ENCODE measurements at places on chromosomes 11 and 22.

DNA sequence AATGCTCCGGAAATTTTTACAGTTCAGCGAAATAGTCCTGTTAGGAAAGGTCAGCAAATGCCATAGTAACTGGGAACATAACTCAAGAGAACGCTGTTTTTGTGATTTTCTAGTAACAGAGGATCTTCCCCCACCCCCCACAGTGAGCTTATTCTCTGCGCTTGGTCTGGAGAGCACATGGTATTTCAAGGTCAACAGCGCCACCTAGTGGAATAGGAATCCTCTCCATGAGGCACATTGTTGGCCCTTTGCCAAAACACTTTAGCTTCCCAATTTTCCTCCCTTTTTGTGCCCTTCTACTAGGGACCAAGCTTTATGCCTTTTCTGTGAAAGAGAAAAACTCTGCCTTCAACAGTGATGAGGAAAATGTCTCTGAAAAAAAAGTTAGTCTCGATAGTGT is 13.2 kb upstream of the OR4C12 start:
- no peak for DNase-seq

DNA sequence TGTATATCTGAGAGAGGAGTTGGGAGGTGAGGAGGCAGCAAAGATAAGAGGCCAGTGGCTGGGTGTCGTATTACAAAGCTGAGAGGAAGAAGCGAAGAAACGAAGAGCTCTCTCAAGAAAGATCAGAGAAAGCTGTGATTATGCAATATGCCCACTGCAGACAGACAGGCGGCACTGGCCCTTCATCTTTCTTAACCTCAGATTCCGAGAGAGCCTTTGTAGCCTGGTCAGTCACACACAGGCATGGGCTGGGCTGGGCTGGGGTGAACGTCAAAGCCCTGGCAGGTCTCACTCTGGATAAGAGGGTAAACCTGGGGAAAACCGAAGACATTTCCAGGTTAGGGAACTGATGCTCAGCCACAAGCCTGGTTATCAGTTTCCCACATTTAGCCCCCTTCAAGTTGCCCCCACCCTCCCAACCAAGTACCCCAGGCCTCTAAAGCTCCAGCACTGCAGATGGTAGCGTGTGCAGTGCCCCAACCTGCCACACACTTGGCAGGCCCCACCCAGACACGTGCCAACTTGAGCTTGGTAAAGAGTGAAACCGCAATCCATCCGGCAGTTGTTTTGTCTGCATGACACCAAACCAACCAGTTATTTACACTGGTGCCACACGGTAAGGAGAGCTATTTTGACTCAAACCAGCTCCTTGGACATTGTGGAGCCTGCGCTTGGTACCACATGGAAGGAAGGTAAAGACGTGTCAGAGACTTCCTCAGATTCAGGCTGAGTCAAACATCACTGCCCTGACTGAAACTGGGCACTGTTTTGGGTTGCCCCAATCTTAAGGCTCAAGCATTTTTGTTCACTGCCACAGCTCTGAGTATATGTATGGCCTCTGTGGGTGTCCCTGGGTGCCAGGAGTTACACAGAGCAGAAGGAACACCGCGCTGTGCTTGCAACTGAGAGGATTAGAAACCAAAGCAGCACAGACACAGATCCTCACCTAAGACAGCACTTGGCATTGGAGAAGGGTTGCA is 135.9 kb downstream of the FDX1 start:
- no peak for DNase-seq

- no peak for DNase-seq
Measured at GRCh38 chr22:19890502-19891316, 36.0 kb upstream of the GNB1L start.

DNA sequence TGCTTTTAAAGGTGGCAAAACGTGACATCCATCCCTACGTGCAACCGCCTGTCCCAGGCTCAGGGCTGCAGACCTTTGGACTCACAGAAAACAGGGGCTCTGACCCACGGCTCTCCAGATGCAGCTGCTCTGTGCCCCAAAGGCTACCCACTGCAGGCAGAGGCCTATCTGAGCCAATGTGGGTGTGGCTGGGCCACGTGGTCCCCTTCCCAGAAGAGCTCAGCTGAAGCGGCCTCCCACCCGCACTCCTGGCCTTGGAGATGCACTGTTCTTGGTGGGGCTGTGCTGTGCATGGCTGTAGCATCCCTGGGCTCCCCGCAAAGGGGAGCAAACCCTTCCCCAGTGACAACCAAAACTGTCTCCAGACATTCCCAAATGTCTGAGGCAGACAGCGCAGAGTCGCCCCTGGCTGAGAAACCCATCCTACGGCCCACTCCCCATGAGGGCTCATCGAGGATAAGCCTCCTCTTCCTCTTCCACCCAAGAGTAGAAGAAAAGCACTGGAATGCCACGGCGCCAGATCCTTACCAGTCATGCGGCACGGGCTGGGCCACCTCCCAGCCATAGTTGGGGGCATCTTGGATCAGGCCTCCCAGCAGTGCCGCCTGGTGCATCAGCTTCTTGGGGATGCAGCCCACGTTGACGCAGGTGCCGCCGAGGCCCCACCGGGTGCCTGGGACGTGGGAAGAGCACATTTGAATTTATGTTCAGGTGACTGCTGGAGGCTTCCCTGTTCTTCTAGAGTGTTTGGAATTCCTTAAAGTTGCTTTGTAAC is 23.1 kb upstream of the COMT start:
- no peak for DNase-seq

GRCh38 chr11:132293586-132293985 is 923.2 kb downstream of the NTM start:
- DNase-seq: no peak

GRCh38 chr11:11979488-11980117 is 28.8 kb downstream of the DKK3 start:
- DNase-seq: no peak

- no peak for DNase-seq
Measured at GRCh38 chr22:46274381-46274780, 6.6 kb downstream of the TTC38 start.

DNA sequence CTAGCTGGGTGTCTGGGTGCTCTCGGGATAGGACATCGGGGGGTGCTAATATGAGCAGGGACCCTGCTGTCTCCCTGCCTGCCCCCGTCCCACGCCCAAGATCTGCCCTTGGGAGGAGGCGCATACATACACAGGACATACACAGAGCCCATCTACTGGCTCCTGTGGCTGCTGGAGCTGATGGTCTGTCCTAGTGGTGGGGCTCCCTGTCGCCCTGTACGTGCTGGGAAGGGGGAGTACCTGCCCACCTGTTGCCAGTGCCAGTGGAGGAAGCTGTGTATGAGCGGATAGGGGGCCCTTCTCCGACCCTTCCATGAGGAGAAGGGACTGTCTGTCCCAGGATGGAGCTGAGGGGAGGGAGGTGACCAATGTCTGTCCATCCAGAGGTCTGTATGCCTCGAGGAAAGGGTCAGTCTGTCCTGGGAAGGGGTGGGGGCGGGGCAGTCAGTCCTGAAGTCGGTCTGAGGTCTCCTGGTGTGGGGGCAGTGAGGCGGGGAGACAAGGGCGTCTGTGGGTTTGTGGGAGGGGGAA is 952 bp downstream of the TBC1D10A start:
- no peak for DNase-seq

- no peak for DNase-seq
Measured at GRCh38 chr11:72681226-72682153, 7.3 kb upstream of the PDE2A start.

GRCh38 chr11:121795174-121795573 is 320.8 kb downstream of the BLID start:
- DNase-seq: no peak

DNA sequence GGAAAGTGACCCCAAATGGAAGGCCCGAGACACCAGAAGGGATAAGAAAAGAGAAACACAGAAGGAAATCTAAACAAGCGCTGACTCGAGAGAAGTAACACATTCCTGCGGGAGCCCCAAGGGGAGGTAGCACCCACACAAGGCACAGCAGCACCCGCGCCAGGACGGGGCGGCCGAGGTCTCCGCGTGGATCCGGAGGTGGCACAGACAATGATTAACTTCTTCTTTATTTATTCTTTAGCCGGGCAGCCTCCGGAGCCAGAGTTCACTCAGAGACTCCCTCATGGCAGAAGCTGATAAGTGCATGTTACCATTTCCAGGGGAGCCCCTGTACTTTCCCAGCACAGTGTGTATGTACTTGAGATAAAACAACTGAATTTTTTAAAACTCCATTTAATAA is 5.1 kb downstream of the TOLLIP start:
- no peak for DNase-seq

GRCh38 chr11:8617063-8617462 is 23.0 kb upstream of the STK33 start:
- DNase-seq: no peak

DNA sequence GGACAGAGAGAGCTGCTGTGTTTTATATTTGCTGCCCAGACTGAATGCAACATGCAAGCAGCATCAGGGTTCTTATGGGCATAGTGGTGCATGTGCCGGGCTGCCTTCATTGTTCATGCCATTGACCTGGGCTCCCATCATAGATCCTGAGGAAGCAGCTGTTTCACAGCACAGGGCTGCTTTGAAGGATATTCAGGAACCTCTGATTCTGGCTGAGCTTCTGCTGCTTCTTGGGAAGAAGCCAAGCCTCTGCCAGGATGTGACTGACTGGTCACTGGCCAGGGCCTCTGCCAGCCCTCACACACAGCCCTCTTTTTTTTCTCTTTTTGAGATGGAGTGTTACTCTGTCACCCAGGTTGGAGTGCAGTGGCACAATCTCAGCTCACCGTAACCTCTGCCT is 43.3 kb downstream of the CYB5R2 start:
- DNase-seq: no peak

DNA sequence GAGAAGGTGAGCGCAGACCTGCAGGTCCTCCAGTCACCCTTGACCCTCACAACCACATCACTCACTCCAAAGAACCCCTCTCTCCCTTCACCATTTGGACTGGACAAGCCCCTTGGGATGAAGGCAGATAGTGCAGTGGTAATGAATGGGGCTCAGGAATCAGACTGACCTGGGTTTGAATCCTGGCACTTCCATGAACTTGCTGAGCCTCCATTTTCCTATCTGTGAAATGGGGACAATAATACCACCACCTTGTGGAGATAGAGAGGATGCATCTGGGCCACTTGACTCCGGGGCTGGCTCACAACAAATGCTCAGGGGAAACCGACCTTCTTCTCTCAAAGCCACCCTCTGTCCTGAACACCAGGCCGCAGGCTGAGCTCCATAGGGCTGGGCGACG is 178.1 kb downstream of the ST3GAL4 start:
- DNase-seq: no peak

DNA sequence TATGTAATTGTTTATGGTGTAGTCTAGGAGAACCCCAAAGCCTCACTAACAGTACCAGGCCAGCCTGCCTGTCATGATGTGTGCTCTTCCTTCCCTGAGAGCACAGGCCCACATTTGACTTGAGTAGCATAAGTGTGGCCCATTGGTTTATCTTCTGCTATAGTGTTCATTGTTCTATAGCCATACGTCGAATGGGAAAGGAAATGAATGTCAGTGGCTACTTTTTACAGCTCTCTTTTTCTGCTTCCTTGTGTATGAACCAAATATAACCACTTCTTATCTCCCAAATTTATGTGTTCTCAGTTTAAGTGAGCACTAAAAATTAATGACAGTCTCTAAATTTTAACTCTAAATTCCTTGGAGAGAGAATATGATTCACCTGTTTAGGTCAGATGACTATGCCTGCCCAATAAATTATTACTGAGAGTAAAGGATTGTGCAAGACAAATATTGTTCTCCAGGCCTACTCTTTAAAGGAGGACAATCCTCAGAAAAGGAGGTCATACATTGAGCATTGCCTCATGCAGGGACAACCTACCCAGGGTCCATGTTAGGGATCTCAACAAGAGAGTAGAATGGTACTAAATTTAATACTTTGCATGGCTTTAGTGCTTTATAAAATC is 222.9 kb upstream of the ARHGAP20 start:
- DNase-seq: no peak

DNA sequence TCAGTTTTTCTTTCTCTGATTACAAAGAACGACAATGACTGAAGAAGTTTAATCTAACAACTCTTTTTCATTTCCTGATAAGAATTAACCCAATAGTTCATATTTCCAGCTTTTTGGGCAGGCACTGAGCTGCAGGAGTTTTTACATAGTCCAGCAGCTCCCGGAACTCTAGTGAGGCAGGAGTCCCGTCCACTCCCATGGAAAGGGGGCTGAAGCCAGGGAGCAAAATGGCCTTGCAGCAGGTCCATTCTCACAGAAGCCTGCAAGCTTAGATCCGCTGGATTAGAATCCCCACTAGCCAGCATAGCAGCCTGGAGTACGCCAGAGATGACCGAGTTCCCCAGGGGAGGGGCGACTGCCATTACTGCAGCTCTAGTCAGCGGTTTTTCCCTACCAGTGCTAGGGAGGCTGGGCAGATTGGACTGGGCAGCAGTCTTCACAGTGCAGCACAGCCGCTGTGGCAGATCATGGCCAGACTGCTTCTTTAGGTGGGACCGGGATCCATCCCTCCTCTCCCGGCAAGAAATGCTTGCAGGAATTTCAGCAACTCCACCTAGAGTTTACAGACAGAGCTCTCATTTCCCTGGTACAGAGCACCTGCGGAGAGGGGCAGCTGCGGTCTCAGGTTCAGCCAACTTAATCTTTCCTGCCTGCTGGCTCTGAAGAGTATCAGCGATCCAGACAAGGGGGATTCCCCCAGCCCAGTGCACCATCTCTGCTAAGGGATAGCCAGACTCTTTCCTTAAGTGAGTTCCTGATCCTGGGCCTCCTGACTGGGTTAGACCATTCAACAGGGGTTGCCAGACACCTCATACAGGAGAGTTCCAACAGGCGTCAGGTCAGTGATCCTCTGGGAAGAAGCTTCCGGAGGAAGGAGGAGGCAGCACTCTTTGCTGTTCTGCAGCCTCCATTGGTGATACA is 742 bp upstream of the CASP4 start:
- no peak for DNase-seq

- DNase-seq: no peak
Measured at GRCh38 chr22:17672417-17672991, 33.9 kb downstream of the BCL2L13 start.

DNA sequence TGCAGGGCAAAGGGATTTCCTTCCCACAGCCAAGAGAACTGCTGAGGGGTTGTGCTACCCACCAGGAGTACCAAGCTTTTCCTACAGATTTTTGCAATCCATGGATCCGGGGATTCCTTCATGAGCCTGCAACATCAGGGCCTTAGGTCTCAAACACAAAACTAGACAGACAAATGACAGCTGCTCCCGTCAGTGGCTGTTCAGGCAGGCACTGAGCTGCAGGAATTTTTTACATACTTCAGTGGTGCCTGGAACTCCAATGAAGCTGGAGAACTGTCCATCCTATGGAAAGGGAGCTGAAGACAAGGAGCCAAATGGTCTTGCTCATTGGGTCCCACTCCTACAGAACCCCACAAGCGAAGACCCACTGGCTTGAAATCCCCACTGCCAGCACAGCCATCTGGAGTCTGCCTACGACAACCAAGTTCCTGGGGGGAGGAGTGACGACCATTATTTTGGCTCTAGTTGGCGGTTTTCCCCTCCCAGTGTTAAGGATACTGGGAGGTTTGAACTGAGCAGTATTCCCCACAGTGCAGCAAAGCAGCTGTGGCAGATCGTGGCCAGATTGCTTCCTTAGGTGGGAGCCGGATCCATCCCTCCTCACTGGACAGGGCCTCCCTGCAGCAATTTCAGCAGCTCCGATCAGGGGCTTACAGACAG is 157.7 kb upstream of the TMEM45B start:
- no peak for DNase-seq

GRCh38 chr22:45638834-45639746 is 32.5 kb upstream of the ATXN10 start:
- DNase-seq: peak; percentile 48

- no peak for DNase-seq
Measured at GRCh38 chr11:13535819-13536218, 40.0 kb upstream of the PTH start.
